ENCODE measurements at places on chromosomes 2 and 18. TPM values are rescaled to one million over a fixed set of nuclear protein-coding genes. Genes with fewer than 3 reads are reported as not detected.

The PLCD4 gene
- 0.80 TPM for total RNA-seq

The C2orf78 gene
- not detected for total RNA-seq

The MAL gene
- 2.6 TPM for total RNA-seq

The MGAT4A gene
- total RNA-seq = 5.6 TPM

The MYO1B gene
- total RNA-seq = 60.4 TPM

The TWSG1 gene
- 29.1 TPM for total RNA-seq

The MOGAT1 gene
- total RNA-seq = 0.94 TPM

The REL gene
- 6.1 TPM for total RNA-seq

The DIS3L2 gene
- 25.3 TPM for total RNA-seq

The ADCY3 gene
- 30.1 TPM for total RNA-seq

The IGFBP2 gene
- 309 TPM for total RNA-seq

Measured in GM23338 (cell line).